ENCODE measurements at places on chromosomes 12 and 14.

DNA sequence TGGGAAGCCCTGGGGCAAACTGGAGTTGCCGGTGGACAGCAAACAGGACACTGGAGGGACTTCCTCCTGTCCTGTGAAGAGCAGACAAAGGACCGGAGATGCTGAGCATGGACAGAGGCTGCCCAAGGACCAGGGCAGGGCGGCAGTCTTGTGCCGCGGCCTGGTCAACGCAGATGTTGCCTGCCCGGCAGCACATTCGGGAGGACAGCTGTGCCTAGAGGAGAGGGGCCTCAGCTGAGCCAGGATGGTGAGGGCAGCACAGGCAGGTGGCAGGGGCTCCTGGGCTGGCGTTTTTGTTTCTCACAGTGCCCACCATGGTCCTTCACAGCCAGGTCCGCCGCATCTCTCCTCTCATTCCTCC, 13.3 kb downstream of the ANKRD9 start:
- no peak for DNase-seq

- DNase-seq, result no peak
Observed at GRCh38 chr14:68816943-68817430, 24.1 kb upstream of the ZFP36L1 start.

DNA sequence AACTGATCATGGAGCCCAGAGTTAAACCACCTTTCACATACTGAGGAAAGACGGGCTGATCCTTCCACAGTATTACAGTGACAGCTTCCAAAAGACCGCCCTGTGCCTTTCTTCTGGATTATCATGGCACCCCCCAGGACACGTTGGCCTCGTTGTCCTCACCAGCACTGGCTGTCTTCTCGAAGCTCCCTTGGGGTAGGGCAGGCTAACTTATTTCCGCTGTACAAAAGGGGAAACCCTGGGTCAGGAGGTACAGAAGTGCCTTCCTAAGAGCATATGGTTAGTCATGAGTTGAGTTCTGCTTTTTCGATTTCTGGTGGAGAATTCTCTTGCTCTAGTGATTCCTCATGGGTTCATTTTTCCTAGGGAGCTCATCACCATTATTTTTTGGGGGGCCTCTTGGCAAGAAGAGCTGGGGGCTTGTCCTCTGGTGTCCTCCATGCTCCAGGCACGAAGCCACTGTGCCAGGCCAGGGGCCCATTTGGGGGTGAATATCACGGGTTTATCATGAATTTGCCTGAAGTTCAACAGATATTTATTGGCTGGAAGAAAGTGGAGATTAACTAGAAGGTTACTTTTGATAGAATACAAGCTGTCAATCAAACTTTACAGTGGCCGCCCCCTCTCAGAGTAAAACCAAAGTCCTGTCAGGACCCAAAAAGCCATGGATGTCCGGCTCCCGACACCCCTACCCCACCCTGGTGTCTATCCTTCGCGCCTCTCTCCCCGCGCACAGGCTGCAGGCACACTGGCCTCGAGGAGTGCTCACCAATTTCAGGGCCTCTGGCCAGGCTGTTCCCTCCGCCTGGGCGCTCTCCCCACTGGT, 8.8 kb upstream of the TRAF3 start:
- DNase-seq, result no peak

GRCh38 chr12:93778306-93778705, 101.1 kb downstream of the CRADD start:
- DNase-seq, result peak; percentile 68

- peak; percentile 82 for DNase-seq
Observed at GRCh38 chr12:50050410-50051098, 6.8 kb upstream of the ASIC1 start.

DNA sequence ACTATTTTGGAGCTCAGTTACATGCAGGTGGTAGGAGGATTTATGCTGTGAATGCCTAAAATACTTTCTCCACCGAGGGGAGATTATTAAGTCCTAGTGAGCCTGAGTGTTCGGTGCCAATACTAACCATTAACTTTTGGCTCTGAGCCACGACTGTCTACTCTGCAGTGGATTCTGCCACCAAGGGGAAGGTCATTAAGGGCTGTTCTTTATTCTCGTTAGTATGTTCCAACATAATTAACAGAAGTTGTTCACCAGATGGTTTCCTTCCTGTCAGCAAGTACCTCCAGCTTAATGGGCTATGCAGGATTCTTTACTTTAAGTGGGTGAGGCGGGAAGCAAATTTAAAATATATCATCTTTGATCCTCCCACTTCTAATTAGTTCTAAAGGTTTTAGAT, 326.3 kb downstream of the BMP4 start:
- no peak for DNase-seq

- DNase-seq, result no peak
Observed at GRCh38 chr12:27561535-27562350, 37.7 kb downstream of the PPFIBP1 start.

GRCh38 chr12:29611906-29612305, 114.4 kb upstream of the OVCH1 start:
- no peak for DNase-seq

GRCh38 chr12:109134186-109134917, 18.0 kb downstream of the ACACB start:
- peak; percentile 36 for DNase-seq

- no peak for DNase-seq
Observed at GRCh38 chr12:6394398-6394797, 10.4 kb downstream of the LTBR start.

Measured in uterus (tissue), 4 donors.